HFFc6 (cell line): ENCODE measurements at places on chromosomes 7 and 10. TPM values are rescaled to one million over a fixed set of nuclear protein-coding genes. Genes with fewer than 3 reads are reported as not detected.

Gene TMEM140
- 0.47 to 2.1 TPM (median 0.51 TPM) in 3 replicates for total RNA-seq

- no peaks in the 10 kb centered on the region for H3K27me3 ChIP-seq
- no peak overlapping the region for H3K27ac ChIP-seq
- H3K4me1 ChIP-seq, result peaks cover 20% of the 10 kb centered on the region
- H3K36me3 ChIP-seq, result no peaks in the 10 kb centered on the region
- no peak overlapping the region for H3K4me3 ChIP-seq
These were observed 16.2 kb downstream of the CSTF2T start for GRCh38 chr10:51683031-51683691.

Gene NUPR2
- total RNA-seq, result not detected in 2 replicates

Gene ZMIZ1
- total RNA-seq, result 42.5 to 60.3 TPM (median 42.7 TPM) in 3 replicates

GRCh38 chr10:86113983-86114382 lies 252.6 kb downstream of the GRID1 start:
- DNase-seq, result no peak
- peaks cover 2% of the 10 kb centered on the region; the same call in 1 of the 2 replicates for H3K27me3 ChIP-seq
- H3K27ac ChIP-seq, result no peak overlapping the region
- no peaks in the 10 kb centered on the region for H3K36me3 ChIP-seq
- no peak overlapping the region for H3K4me3 ChIP-seq

Gene WDR86
- total RNA-seq, result not detected in 2 replicates

- no peaks in the 10 kb centered on the region; the same call in 1 of the 2 replicates for H3K27me3 ChIP-seq
- H3K4me1 ChIP-seq, result peaks cover 13% of the 10 kb centered on the region
- peaks cover 30% of the 10 kb centered on the region for H3K36me3 ChIP-seq
- no peak overlapping the region for H3K27ac ChIP-seq
These were observed 48.6 kb downstream of the NCAPG2 start for GRCh38 chr7:158655931-158656441.

DNA sequence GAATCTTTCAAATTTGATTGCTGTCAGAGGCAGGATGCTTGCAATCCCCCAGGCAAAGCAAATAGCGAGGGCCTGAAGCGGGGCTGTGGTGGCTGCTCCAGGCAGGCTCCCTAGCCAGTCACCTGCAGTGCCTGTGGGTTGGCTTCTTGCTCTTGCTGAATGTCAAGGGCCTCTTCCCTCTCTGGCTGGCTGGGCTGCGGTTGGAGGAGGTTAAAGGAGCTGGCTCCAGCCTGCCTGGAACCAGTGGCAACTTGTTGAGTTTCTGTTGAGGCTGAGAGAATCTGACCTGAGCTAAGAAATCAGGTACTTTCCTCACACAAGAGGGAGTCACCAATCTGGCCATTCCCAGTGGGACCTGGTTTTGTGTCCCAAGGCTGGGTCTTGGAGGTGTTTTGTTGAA lies 134.7 kb downstream of the TMEM178B start:
- H3K27ac ChIP-seq, result no peak overlapping the region
- H3K36me3 ChIP-seq, result no peaks in the 10 kb centered on the region
- H3K4me3 ChIP-seq, result no peak overlapping the region

GRCh38 chr7:88885131-88885530 lies 89.6 kb upstream of the TEX47 start:
- DNase-seq, result no peak
- no peak overlapping the region for H3K27ac ChIP-seq
- no peaks in the 10 kb centered on the region for H3K36me3 ChIP-seq
- no peak overlapping the region for H3K4me3 ChIP-seq

- H3K27ac ChIP-seq, result no peak overlapping the region
- no peak overlapping the region for H3K4me3 ChIP-seq
- DNase-seq, result no peak
- H3K4me1 ChIP-seq, result no peaks in the 10 kb centered on the region
- H3K27me3 ChIP-seq, result no peaks in the 10 kb centered on the region
- no peaks in the 10 kb centered on the region for H3K36me3 ChIP-seq
These were observed 155.0 kb downstream of the PTPRN2 start for GRCh38 chr7:158432369-158433341.

Gene TMEM236
- total RNA-seq, result 0.06 to 0.12 TPM (median 0.09 TPM) in 3 replicates

DNA sequence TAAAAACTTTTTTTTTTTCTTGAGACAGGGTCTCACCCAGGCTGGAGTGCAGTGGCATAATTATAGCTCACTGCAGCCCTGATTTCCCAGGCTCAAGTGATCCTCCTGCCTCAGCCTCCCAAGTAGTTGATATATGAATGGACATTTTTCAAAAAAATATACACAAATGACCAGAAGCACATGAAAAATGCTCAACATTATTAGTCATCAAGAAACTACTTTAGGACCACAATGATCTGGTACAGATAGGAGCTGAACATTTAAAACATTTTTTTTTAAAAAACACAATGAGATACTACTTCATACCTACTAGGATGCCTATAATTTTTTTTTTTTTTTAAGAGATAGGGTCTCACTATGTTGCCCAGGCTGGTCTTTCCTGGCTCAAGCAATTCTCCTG lies 21.7 kb downstream of the SCD start:
- DNase-seq, result no peak
- H3K4me3 ChIP-seq, result no peak overlapping the region
- no peaks in the 10 kb centered on the region; the same call in 1 of the 2 replicates for H3K27me3 ChIP-seq
- H3K27ac ChIP-seq, result no peak overlapping the region
- H3K4me1 ChIP-seq, result peaks cover 28% of the 10 kb centered on the region

Gene CALN1
- total RNA-seq, result not detected in 3 replicates

- peaks cover 14% of the 10 kb centered on the region for H3K27me3 ChIP-seq
- DNase-seq, result peak; percentile 27
- no peak overlapping the region for H3K27ac ChIP-seq
- H3K36me3 ChIP-seq, result no peaks in the 10 kb centered on the region
- peak overlapping the region; percentile 55 for H3K4me3 ChIP-seq
- H3K4me1 ChIP-seq, result peaks cover 14% of the 10 kb centered on the region
These were observed 271.7 kb downstream of the TCF7L2 start for GRCh38 chr10:113221756-113222168.

GRCh38 chr7:150686030-150686631 lies 625 bp downstream of the GIMAP2 start:
- DNase-seq, result no peak
- H3K27ac ChIP-seq, result no peak overlapping the region
- H3K27me3 ChIP-seq, result no peaks in the 10 kb centered on the region; the same call in 1 of the 2 replicates
- H3K36me3 ChIP-seq, result no peaks in the 10 kb centered on the region
- peak overlapping the region; percentile 74 for H3K4me3 ChIP-seq

- DNase-seq, result no peak
- H3K27me3 ChIP-seq, result peaks cover 7% of the 10 kb centered on the region
- no peaks in the 10 kb centered on the region for H3K36me3 ChIP-seq
- no peaks in the 10 kb centered on the region for H3K4me1 ChIP-seq
These were observed 104.9 kb upstream of the C7orf33 start for GRCh38 chr7:148485618-148486017.

DNA sequence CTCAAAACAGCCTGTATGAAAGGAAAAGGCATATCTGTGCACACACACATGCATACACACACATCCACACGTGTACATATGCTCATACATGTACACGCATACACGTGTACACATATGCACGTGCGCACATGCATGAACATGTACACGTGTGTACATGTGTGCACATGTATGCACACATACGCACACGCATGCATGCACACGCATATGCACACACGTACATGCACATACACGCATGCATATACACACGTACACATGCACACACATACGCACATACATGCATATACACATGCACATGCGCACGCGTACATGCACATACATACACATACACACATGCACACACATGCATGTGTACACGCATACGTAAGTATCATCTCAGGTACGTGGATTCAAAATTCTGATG lies 19.4 kb downstream of the DIP2C start:
- H3K27ac ChIP-seq, result no peak overlapping the region
- peaks cover 10% of the 10 kb centered on the region for H3K36me3 ChIP-seq
- H3K4me1 ChIP-seq, result peaks cover 17% of the 10 kb centered on the region
- DNase-seq, result no peak
- no peak overlapping the region for H3K4me3 ChIP-seq

GRCh38 chr10:36457751-36458150 lies 667.6 kb upstream of the ANKRD30A start:
- H3K4me1 ChIP-seq, result no peaks in the 10 kb centered on the region
- no peak overlapping the region for H3K27ac ChIP-seq
- H3K4me3 ChIP-seq, result no peak overlapping the region
- no peaks in the 10 kb centered on the region for H3K27me3 ChIP-seq
